ENCODE measurements at places on chromosomes 1 and 21.
A peak's percentile ranks its signal among the peaks of the same experiment; 100 is the strongest.

- DNase-seq = peak; percentile 74
Observed at GRCh38 chr1:85201340-85202091, 700 bp upstream of the SYDE2 start.

DNA sequence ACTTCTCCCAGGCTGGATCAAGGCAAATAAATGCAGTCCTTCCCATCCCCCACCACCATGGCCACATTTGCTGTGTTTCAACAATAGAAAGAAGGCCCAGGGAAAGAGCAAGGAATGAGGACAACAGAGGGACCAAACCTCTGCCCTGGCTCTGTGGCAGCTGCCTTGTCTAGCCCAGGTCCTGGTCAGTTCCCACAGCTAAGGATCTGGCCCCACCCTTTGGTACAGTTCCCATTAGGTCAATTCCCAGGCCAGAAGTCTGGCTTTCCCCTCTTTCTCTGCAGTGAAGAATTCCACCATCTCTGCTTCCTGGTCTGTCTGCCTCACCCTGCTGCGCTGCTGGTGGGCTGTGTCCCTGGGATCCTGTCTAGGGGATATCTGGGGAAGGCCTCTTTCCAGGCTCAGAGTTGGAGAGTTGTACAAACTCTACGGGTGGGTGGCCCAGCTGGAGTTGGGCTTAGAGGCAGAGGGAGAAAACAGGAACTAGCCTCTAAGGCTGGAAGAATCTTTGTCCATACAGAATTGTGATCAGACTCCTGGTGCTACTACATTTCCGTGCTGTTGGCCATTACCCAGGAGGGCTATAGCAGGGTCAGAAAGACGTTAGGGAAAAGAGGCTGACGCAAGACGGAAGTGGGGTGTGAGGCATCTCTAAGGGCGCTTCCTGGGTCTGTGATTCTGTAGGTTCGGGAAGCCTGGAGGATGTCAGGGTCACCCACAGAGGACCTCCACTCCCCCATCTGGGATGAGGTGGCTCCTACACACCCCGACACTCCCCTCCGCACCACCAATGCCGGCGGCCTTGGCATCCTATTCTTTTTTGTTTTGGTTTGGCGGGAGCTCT lies 953 bp upstream of the NDUFS2 start:
- peak; percentile 36 for DNase-seq

- DNase-seq = no peak
Observed at GRCh38 chr1:226732856-226733291, 6.2 kb downstream of the ITPKB start.

- DNase-seq = peak; percentile 24
Observed at GRCh38 chr1:186194107-186194756, 180.8 kb downstream of the TPR start.

- no peak for DNase-seq
Observed at GRCh38 chr1:63668298-63668697, 75.1 kb downstream of the PGM1 start.

- DNase-seq = no peak
Observed at GRCh38 chr1:205373022-205373797, 16.5 kb upstream of the KLHDC8A start.

- DNase-seq = no peak
Observed at GRCh38 chr1:53337499-53337898, 9.6 kb upstream of the LRP8 start.

DNA sequence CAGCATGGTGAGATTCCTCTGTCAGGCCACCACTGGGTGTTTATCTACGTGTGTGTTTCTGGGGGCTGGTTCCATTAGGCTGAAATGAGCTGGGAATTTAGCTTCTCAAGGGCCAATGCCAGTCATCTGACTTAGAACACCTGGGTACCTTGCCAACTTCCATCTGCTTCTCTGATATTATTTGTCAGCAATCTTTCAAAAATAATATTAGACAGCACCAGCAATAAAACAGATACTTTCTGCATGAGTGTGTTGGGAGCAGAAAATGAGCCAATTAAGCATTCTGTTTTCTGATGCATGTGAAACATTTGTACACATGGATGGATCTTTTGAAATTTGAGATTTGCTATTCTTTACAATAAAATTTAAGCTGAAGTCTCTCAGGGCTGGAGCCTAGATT lies 124.1 kb downstream of the RYR2 start:
- DNase-seq = no peak

DNA sequence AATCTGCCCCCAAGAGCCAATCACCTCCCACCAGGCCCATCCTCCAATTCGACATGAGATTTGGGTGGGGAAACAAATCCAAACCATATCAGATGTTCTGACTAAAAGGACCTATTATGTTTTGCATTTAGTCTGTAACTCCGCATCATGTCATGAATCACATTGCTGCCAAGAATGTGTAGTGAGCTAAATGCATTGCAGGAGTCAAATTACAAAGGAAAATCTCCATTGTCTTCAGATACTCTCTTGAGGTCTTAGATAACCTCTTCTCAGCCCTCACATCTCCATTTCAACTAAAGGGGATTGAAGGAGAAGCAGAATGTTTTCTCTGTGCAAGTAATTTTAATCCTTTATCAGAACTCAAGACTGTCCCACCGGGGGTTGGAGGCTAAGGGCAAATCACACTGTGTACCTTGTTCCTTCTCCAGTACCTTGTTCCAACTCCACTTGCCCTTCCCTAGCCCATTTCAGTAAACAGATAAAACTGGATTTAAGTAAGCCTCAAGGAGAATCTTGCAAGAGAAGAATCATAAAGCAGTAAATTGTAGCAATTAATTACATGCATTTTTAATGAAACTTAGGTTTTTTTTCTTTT lies 34.1 kb downstream of the EXTL2 start:
- DNase-seq = no peak

DNA sequence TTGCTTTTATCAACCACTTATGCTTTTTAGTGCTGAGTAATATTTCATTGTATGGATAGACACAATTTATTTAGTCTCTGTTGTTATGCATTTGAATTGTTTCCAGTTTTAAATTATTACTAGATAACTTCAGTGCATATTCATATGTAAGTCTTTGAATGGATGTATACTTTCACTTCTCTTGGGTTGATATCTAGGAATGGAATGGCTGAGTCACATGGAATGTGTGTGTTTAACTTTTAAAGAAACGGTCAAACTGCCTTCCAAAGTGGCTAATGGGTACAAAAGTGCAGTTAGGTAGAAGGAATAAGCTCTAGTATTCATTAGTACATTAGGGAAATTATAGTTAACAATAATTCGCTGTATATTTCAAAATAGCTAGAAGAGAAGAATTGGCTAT lies 82.4 kb downstream of the NPHS2 start:
- DNase-seq = no peak

GRCh38 chr21:21612466-21612865 lies 614.3 kb downstream of the NCAM2 start:
- no peak for DNase-seq

DNA sequence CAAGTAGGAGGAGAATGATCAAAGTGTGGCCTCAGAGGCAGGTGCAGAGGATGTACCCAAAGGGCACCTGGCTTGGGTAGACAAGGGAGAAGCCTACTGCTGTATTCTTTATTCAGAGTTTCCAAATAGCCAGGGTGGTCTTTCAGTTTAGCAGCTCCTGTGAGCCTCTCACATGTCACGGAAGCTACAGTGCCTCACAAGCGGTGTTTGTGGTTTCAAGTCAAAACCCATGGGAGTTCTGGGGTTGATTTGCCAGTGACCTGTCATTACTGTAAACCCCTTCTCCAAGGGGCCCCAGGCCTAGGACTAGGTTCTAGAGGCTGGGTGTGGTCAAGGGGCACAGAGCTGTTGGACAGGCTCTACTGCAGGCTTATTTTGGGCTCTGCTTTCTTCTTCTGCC lies 10.2 kb upstream of the IL10 start:
- peak; percentile 31 for DNase-seq

DNA sequence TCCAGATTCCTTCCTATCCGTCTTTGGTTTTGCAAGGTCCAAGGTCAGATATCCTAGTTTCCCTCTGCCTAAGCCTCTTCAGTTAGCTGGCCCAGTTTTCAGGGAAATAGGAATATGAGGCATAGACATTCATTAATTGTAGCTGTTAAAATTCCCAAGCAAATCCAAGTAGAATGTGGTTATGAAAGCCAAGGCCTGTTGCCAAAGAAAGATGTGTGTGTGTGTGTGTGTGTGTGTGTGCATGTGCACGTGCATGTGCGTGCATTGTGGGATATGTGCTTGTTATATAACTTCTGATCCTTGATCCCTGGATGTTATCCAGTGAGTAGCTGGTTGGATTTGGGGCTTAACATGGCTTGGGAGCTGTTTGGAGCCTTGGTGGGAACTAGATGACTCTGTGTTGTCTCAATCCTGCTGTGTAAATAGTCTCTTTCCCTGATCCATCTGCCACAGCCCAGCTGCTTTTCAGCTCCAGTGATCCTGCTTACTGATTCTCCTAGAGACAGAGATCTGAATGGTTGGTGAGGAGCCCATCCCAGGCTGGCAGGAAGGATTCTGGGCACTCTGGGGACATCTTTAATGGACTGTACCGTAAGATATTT lies 70.6 kb upstream of the GCLM start:
- no peak for DNase-seq

GRCh38 chr1:31936278-31936980 lies 1.7 kb downstream of the PTP4A2 start:
- peak; percentile 50 for DNase-seq
